Activated CD8-positive, alpha-beta T cell treated with anti-CD3 and anti-CD28 coated beads, Interleukin-2, amount 10 ng/mL, durations not matched to agents 7 days and 5 days (primary cell): ENCODE measurements at places on chromosomes 2 and 18. TPM values are rescaled to one million over a fixed set of nuclear protein-coding genes. Genes with fewer than 3 reads are reported as not detected.

The ABCB11 gene
- not detected for total RNA-seq

DNA sequence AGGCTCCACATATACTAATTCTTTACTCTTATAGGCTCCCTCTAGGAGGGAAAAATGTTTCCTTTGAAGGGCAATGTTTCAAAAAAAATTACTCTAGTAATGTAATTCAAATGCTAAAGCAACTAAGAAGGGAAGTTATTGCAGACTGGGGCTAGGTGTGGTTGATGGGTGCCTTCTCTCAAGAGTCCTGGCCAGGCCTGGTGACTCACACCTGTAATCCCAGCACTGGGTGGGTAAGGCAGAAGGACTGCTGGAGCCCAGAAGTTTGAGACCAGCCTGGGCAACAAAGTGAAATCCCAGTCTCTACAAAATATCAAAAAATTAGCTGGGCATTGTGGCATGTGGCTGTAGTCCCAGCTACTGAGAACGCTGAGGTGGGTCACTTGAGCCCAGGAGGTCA is 31.2 kb upstream of the CDKL4 start:
- peaks cover 9% of the 10 kb centered on the region for H3K36me3 ChIP-seq
- H3K4me3 ChIP-seq, result no peak overlapping the region
- no peaks in the 10 kb centered on the region for H3K27me3 ChIP-seq
- no peaks in the 10 kb centered on the region for H3K4me1 ChIP-seq
- no peak for DNase-seq

The CHRND gene
- total RNA-seq, result not detected

The GEN1 gene
- total RNA-seq, result 37.1 TPM

DNA sequence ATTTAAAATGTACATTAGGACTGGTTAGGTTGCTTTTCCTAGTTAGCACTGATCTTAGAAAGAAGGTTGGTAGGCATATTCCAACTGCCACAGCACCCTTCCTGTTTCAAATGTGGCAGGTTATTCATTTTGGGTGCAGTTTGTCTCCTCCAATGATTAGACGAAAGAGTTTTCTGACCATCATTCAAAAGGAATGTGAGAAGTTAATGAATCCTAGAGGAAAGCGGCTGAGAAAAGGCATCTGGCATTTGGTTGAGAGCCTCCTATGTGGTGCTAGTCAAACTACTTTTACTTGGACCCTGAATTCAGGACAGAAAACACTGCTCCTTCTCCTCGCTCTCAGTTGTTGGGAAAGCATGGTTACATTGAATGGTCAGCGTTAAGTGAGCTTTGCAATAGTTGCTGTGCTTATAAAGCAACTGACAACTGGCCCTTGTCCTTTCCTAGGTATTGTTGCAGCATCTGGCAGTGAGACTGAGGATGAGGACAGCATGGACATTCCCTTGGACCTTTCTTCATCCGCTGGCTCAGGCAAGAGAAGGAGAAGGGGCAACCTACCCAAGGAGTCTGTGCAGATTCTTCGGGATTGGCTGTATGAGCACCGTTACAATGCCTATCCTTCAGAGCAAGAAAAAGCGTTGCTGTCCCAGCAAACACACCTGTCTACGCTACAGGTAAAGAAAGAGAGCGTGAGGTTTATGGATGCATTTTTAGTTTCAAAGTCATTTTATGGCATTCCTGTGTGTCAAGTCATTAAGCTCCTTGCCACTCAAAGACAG is 6.1 kb downstream of the TGIF1 start:
- peaks cover 28% of the 10 kb centered on the region for H3K36me3 ChIP-seq
- H3K27me3 ChIP-seq, result no peaks in the 10 kb centered on the region
- DNase-seq, result no peak

The ZNF397 gene
- total RNA-seq, result 11.3 TPM

DNA sequence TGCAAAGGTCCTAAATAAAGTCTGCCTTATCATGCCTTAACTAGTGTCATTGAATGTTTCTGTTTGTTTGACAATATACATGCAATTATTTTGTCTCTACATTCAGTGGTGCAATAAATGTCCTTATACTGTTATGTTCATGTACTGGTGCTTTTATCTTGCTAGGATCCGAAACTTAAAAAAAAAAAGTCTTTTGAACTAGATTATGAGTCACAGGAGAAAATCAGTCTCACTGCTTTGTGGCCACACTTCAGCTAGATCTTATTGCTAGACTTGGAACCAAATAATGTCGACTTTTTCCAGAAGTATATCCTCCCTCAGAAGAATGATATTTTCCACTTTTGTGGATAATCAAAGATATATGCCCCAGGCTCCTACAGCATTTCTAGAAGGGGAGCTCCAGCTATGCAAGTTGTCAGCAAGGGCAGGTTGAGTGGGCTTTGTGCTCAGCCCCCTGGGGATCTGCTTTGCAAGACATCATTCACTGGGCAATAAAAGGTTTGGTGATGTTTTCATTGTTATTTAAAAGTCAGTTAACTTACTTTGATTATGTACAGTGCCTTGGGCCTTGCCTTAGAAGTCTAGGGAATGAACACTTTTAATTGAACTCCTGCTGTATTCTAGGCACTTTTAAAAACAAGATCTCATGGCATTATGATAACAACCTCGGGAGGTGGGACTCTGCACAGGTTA is 157.1 kb upstream of the LRRTM1 start:
- no peak for DNase-seq
- no peaks in the 10 kb centered on the region for H3K36me3 ChIP-seq
- no peak overlapping the region for H3K27ac ChIP-seq
- no peaks in the 10 kb centered on the region for H3K4me1 ChIP-seq

DNA sequence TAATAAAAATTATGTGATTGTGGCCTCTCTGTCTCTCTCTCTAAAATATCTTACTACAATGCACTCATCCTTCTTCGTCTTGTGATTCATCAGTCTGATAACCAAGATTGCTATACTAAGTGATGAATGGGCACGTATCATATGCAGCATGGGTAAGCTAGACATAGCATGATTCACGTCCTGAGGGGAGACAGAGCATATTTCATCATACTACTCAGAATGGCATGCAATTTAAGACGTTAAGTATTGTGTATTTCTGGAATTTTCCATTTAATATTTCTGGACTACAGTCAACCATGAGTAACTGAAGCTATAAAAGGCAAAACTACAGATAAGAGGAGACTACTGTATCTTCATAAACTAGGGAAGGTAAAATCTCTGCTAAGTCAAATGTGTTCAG is 97.0 kb upstream of the CD226 start:
- no peaks in the 10 kb centered on the region for H3K27me3 ChIP-seq
- H3K27ac ChIP-seq, result no peak overlapping the region
- no peaks in the 10 kb centered on the region for H3K4me1 ChIP-seq
- H3K4me3 ChIP-seq, result no peak overlapping the region
- DNase-seq, result no peak
